ENCODE measurements at places on chromosomes 7 and 10. TPM values are rescaled to one million over a fixed set of nuclear protein-coding genes. Genes with fewer than 3 reads are reported as not detected.

DNA sequence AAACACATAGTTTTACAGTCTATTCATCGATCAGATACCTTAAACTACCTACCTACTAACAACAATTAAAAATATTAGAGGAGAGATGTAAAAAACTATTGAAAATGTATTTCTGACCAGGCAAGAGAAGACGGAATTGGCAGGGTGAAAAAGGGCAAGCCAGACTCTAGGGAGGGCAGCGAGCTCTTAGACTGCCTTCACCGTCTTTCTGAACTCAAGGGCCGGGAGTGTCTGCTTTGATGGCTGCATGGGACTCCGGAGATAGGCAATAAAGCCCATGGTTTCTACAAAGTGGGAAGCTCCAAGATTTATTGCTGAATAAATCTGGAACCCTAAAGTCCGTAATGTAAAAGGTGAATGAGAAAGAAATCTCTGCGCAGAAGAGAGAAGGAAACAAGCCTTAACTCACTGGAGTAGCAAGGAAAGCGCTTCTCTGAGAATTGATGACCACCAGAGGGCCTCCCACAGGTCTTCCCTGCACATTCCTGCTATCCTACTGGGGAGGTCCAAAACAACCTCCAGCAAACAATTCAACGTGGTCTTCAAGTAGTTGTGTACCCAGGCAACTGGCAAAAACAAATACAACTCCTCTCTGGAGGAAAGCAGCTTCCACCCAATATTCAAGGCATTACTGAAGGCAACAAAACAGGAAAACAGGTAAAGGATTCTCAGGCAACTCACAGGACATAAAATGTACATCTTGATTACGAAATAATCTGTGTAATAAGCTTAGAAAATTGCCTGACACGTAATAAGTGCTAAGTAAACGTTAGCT is 181.3 kb downstream of the SDK1 start:
- H3K4me1 ChIP-seq: no peaks in the 10 kb centered on the region
- peak; percentile 58 for DNase-seq
- H3K36me3 ChIP-seq: no peaks in the 10 kb centered on the region

GRCh38 chr7:80868566-80868965 is 50.3 kb downstream of the SEMA3C start:
- H3K27me3 ChIP-seq: no peaks in the 10 kb centered on the region
- H3K4me3 ChIP-seq: no peak overlapping the region
- H3K27ac ChIP-seq: no peak overlapping the region
- H3K36me3 ChIP-seq: no peaks in the 10 kb centered on the region
- no peak for DNase-seq

The SPDYE2B gene
- polyA plus RNA-seq: 0.72 TPM

- no peak for DNase-seq
- no peak overlapping the region for H3K4me3 ChIP-seq
- no peaks in the 10 kb centered on the region for H3K4me1 ChIP-seq
- H3K36me3 ChIP-seq: no peaks in the 10 kb centered on the region
- H3K27ac ChIP-seq: no peak overlapping the region
- no peaks in the 10 kb centered on the region for H3K27me3 ChIP-seq
Measured at GRCh38 chr7:108662783-108663362, 93.2 kb downstream of the DNAJB9 start.
